DMS79 (cell line): ENCODE measurements at places on chromosomes 2 and 18.

- no peak for DNase-seq
Measured at GRCh38 chr18:76394780-76395476, 100.1 kb downstream of the ZNF516 start.

DNA sequence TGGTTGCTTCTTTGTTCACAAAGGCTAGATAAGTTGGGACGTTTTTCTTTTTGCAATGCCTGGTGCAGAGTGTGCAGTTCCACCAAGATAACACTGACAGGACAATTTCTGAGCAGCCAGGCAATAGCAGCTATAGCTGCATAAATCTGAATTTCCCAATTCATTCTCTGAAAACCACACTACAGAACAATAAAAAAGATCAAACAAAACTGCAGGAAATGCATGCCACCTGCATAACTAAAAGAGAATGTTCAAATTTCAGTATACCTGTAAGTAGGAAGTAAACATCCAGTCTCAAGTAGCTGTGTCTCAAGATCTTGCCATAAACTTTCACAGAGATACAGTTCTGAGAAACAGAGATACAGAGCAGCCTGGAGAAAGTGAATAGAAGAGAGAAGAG is 5.3 kb upstream of the KCTD18 start:
- DNase-seq, result no peak

DNA sequence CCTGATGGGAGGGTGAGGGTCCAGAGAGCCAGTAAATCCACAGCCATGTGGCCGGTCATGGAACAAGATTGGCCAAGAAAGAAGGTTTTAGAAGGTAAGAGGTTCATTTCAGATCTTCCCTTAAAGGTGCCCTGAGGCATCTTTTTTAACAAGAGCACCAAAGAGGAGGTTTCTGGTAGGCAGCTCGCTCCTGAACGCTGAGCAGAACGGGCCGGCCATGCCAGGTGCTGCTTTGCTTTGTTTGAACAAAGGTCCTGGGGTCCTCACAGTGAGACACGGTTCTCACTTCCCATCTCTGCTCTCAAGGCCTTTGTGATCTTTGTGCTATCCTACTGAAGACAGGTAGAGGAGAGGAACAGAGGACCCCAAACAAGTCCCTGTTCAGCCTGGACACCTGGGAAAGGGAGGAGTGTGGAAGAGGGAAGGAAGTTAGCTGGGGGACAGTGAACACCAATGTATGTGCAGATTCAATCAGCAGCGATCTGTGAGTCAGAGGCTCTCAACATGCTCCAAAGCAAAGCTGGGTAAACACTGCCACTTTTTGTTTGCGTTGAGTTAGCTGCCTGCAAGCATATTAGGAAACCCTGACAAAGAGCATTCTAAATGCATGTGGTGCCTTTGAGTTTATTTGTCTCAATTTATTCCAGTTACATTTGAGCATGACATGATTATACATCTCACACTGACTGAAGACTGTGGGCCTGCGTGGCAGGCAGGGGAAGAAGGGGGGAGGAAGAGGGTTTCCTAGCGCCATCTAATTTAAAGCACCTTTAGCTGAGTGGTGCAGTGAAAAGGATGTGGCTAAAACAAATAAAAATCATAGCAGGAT is 102.4 kb downstream of the ASB1 start:
- no peak for DNase-seq

- DNase-seq, result no peak
Measured at GRCh38 chr2:146461068-146461467, 1383.8 kb upstream of the ACVR2A start.

- DNase-seq, result no peak
Measured at GRCh38 chr2:72431737-72432136, 284.1 kb upstream of the CYP26B1 start.

GRCh38 chr18:22977847-22978701 is 44.9 kb downstream of the RBBP8 start:
- DNase-seq, result no peak

DNA sequence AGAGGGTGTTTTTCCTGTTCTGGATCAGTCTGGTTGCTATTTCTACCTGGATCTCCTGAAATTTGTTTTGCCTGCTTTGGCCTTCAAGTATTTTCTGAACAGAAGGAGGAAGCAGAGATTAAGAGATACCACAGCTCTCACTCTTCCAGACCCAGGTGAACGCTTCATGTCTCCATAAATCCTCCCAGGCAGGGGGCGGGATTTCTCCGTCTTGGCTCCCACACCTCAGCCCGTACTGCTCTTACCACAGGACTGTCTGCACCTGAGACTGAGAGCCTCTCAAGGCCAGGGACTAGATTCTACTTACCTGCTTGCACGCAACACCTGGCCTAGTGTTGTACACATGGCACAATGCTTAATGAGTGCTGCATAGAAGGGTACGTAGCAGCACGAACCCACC is 59.9 kb upstream of the LRPPRC start:
- peak; percentile 45 for DNase-seq

DNA sequence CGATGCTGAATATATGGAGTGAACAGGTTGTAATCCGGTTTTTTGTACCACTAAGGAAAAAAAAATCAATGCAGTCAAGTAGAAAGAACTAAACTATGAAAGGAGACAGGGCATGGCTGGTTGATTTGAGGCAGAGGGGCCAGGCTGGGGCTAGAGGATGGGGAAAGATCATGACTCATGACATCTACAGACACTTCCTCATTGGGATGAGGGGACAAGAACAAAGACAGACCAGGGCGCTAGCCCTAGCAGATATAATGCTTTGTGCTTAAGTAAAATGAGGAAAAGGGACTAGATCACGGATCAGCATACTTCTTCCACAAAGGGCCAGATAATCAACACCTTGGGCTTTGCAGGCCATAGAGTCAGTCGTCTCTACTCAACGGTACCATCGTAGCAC is 55.8 kb downstream of the ST6GAL2 start:
- no peak for DNase-seq

GRCh38 chr2:109663721-109664120 is 49.6 kb downstream of the SOWAHC start:
- no peak for DNase-seq

DNA sequence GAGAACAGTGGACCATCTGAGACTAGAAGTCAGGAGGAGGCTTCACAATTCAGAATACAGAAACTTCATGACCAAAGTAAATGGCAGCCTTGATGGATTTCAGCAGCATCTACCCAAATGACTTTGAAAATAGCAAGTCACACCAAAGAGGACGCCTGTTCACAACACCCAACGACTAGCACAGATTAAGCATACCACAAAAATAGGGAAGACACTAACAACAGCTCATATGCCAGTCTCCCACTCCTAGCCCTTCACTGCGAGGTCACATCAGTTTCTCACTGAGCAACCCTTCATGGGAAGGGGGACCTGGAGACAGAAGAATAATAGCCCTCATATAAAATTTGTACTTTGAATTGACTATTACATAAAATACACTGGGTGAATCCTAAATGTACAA is 228.4 kb upstream of the SLC39A10 start:
- DNase-seq, result no peak

GRCh38 chr2:119290859-119291587 is 67.4 kb downstream of the STEAP3 start:
- DNase-seq, result no peak

DNA sequence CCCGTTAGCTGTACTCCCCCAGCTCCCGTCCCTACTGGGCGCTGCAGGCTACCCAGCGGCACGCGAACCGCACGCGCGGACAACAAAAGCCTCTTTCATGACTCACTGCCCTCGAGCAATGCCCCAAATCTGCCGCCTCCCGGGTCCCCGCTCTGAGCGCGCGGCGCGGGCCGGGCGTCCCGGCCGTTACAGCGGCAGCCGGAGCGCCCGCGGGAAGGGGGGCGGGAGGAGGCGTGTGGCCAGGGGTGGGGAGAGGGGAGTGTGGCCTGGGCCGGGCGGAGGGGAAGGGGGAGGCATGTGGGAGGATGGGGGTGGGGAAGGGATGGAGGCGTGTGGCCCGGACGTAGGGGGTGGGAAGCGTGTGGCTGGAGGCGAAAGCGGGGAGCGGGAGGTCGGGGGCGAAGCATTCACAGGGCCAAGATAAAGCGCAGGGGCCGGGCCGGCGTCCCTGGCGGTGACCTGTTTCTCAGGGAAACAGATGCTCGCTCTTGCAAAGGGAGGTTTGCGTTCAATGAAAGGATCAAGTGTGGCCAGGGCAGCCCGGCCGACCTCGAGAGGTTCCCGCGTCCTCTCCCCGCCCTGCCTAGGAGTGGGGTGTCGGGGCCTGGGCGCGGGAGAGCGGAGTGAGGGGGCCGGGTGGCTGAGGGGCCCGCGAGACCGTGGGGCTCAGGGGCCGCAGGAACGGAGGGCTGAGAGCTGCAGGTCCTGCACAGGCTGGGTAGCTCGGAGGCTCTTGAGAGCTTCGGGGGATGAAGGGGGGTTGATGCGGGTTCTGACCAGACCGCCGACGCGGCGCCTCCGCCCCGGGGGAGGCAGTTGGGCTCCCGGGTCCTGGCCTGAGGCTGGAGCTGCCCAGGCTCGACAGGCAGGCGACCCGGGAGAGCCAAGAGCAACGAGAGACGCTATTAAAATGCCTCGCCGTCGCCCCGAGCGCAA is 3.5 kb upstream of the NEUROD1 start:
- no peak for DNase-seq

DNA sequence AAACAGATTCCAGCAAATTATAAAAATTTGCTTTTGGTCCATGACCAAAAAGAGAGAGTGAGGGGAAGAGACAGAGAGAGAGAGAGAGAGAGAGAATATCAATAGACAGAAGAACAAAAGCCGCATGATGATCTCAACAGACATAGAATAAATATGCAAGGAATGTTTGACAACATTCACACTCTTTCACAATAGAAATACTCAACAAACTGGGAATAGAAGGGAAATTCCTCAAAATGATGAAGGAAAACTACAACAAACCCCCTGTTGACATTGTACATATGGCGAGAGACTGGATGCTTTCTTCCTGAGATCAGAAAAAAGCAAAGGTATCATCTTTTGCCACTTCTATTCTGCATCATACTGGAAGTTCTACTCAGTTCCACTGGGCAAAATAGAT is 309.7 kb downstream of the RAD51AP2 start:
- no peak for DNase-seq

DNA sequence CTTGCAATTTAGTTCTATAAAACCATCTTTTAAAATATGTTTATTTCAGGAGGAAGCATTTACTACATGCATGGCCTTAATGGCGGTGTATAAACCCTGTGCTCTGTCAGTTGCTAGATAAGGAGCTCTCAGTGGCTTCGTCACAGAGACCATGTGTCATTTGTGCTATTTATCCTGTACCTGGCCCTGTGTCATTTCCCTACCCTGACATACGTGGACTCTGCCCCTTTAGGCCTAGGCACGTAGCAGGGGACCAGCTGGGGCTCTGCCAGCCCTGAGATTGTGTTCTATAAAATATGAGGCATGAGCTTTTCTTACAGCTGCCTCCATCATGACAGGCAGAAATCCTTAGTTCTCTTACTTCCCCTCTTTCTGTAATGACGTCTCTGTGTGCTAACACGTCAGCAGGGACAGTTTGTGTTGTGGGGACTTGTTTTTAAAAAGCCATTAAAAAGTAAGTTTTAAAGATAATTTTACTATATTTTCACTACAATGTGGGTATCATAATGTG is 88.0 kb downstream of the ITGB1BP1 start:
- no peak for DNase-seq

DNA sequence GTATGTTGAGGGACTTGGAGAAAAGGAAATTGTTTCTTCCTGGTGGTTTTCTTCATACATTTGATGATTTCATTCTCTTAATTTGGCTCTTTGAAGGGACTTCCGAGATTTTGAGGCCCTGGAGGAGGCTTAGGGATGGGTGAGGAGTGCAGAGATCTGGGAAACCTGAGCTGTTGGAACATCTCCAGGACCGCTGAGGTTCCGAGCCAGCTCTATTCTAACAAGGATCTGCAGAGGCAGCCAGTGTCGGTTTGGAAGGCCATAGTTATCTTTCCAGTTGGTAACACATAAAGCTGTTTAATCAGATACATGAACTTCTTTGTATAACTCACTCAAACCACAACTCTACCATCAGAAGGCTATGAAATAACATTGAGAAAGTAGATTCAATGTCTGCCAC is 70.3 kb upstream of the UPP2 start:
- no peak for DNase-seq

- no peak for DNase-seq
Measured at GRCh38 chr18:31996007-31996406, 22.6 kb upstream of the RNF125 start.

GRCh38 chr2:545711-546650 is 131.2 kb downstream of the TMEM18 start:
- DNase-seq, result no peak

GRCh38 chr18:13120983-13121441 is 97.5 kb upstream of the LDLRAD4 start:
- DNase-seq, result no peak

- no peak for DNase-seq
Measured at GRCh38 chr18:5370332-5370731, 74.8 kb upstream of the ZBTB14 start.

DNA sequence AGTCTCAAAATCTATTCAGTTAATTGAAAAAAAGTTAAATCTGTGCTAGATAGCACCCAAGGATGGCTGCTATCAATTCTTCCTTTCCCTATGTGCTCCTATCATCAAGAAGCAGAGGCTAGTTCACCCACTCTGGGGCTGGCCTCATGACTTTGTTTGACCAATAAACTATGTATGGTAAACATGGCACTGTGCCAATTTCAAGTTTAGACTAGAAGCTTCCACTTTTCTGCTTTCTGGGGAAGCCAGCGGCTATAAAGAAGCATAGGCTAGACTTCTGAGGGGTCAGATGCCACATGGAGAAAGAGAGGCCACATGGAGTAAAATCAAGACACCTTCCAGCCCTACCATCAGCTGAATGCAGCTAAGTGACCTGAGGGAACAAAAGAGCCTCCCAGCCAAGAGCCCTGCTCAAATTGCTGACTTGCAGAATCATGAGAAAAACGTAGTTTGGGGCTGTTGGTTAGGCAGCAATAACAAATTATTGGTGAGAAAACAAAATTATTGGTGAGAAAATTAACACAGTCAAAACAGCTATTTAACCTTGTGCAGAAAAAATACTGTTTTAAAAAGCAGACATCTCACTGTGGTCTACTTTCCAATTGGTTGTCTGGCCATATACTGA is 86.5 kb upstream of the SLC14A2 start:
- no peak for DNase-seq

GRCh38 chr18:75212751-75213090 is 2.1 kb downstream of the TSHZ1 start:
- DNase-seq, result no peak

GRCh38 chr2:111205774-111206173 is 85.1 kb downstream of the BCL2L11 start:
- DNase-seq, result no peak

DNA sequence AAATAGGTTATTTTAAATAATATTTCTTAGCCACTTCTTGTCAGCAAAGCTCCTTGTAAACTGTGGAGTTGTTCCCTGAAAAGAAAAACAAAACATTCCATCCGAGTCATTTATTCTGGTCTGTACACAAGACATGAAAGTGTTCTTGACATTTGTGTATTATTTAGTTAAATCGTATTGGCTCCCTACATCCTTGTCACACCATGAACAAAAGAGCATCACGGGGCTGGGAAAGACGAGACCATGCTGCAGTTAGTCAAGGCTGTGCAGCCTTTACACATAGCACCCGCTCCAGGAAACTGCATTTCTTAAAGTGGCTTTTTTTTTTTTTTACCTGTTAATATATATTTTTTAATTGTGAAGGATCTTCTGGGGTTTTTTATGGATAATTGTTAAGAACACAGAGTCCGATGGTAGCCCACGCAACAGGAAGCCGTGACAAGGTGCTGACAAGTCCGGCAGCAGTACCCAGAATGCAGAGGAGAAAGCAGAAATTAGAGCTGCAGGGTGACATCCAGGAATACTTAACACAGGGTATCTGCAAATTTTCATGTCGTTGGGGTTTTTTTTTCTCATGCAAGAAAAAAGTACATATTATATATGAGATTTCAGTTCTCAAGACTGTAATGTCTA is 588.4 kb downstream of the ARHGAP15 start:
- DNase-seq, result no peak
